ENCODE measurements at places on chromosomes 6 and 20.

- no peak for DNase-seq
Observed at GRCh38 chr6:47126647-47127391, 84.7 kb upstream of the ADGRF1 start.

GRCh38 chr6:160254467-160255312 is 3.9 kb downstream of the SLC22A2 start:
- no peak for DNase-seq

- DNase-seq, result peak; percentile 98
Observed at GRCh38 chr6:26568601-26569432, 27.9 kb upstream of the ABT1 start.

DNA sequence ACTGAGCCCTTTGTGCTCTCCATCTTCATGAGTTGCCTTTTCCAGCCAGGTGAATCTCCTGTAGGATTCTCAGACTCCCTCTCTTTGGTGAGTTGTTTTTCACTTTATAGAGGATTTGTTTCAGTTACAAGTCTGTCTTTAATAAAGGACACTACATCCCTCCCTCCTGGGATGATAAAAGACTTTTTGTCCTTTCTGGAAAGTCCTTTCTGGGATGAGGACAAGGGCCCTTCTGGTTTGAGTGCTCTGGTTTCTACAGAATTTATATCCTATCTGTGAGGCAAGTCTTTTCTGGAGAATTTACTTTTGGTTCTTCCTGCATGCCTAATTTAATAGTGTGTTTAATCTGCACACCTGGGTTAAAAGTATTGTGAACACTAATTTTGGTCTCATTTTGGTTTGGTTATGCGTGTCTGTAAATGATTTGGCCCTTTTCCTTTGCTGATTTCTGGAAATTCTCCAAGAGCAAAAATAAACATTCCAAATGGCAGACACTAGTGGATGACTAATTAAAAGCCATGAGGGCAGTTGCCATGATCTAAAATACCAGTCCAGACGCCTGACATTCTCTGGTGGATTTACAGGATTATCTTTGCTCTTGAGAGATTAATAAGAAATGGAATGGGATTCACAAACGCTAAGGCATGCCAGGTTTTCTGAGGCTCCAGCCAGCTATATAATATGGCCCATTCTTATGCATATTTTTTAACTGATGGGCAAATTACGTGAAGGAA is 44.8 kb downstream of the TCP11 start:
- no peak for DNase-seq

DNA sequence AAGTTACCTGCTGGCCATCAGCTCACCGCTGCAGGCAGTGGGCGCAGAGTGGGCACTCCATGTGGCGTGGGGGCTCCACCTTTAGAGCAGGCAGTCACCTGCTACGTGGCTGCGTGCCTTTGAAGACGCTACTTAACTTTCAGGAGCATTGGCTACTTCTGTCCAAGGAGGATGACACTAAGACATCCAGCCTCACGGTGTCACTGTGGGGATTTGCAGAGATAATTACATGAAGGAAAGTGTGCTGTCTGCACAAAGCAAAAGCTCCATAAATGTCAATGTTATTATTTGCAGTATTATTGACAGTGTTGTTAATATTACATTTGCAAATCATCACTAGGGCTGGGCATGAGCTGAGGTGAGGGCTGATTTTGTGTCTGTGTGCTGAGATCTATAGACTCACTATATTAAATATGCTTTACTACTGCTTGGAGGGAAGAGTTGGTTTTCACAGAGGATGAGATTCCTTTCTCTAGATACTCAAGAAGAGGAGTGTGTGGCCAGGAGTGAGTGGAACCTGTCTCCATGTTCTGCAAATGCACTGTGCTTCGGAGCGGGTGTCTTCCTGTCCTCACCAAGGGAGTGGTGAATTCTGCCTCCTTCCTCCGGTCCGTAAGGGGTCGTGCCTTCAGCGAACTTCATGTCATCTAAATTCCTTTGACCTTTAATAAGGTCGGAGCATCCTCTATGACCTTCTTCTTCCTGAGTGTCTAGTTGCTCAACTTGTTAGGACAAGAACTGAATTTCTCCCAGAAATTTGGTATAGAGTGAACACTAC is 165.8 kb upstream of the SYNDIG1 start:
- DNase-seq, result no peak

- DNase-seq, result no peak
Observed at GRCh38 chr20:50491926-50492634, 18.1 kb upstream of the PTPN1 start.

DNA sequence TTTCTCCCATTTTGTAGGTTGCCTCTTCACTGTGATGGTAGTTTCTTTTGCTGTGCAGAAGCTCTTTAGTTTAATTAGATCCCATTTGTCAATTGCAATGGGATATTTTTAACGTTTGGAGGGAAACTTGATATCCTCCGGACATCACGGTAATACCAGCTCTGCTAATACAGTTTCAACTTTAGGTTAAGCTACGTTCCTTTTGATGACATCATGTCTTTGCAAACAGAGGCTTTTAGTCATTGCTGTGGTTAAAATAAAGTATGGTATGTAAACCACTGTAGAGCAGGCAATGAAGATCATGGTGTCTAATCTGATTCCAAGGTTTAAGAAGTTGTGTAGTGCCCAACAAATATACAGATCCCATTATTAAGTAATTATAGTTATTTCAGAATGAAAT is 168.0 kb upstream of the CHD6 start:
- DNase-seq, result no peak

GRCh38 chr20:56428881-56429280 is 16.8 kb downstream of the CASS4 start:
- no peak for DNase-seq

GRCh38 chr6:157253017-157253416 is 70.3 kb downstream of the TMEM242 start:
- DNase-seq, result no peak

- DNase-seq, result no peak
Observed at GRCh38 chr6:12007887-12008286, 4.2 kb upstream of the HIVEP1 start.

DNA sequence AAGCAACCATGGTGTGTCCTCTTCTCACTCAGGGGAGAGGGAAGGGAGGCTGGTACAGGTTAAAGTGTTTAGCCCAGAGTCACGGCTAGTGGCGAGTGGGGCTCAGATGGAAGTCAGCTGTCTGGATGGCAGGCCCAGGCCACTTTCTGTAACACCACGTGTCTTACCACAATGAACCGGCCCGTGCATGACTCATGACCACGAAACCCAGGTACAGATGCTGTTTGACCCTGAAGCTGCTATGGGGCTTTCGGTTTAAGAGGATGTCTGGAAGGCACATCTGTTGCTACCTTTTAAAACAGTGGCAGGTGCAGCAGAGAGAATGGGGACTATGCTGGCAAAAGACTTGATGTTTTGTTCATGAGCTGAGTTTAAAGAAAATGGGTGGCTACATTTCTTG is 36.5 kb upstream of the MPC1 start:
- DNase-seq, result peak; percentile 44

DNA sequence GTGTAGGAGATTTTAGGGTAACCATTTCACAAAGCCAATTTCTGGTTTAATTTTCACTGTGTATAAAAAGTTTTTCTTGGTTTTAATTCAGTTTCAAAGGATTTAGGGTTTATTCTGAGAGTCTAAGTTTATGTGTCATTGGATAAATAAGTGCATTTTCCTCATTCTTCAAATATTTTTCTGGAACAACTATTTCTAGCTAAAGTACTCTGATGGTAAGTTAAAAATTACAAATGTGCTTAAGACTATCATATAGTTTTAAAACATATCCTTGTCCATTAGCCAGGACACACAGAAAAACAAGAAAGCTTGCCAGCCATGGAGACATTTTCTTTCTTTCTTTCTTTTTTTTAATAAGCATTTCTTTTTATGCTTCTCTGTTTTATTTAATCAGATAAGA is 333.0 kb downstream of the RFPL4B start:
- DNase-seq, result no peak

- no peak for DNase-seq
Observed at GRCh38 chr6:115753446-115753845, 307.2 kb downstream of the FRK start.

DNA sequence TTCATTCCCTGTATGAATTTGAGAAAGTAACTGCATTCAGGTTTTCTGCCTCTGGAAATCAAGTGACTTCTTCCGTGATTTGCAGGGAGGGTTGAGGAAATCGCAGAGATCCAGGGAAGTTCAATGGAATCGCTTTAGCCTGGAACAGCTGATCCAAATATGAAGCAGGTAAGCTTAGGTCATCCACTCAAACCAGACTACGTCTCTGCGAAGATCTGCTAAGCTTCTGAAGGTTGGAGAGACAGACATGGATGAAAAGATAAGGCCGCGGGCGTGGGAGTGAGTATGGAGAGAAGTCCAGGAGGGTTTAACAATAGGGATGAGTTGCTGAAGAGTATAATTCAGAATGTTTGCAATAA is 34.2 kb upstream of the BTN3A2 start:
- DNase-seq, result no peak

DNA sequence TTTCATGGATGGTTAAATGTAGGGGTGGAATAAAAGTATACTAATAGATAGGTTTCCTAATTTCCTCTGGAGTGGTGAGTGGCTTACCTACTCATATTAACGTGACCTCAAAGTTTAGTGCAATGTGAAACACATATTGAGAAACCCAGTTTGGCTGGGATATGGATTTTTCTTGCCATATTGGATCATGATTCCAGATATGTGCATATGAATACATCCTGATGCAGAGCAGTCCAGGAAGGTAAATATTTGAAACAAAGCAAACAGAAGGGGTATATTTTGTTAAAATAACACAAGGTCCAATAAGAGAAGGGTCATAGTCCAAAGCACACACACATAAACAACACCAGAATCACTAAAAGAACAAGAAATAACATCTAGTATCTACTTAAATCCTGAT is 608.1 kb downstream of the PKHD1 start:
- DNase-seq, result no peak

- no peak for DNase-seq
Observed at GRCh38 chr6:138004430-138005287, 102.6 kb downstream of the PERP start.

Data from effector CD4-positive, alpha-beta T cell (primary cell).